ENCODE measurements at places on chromosomes 13 and 19. TPM values are rescaled to one million over a fixed set of nuclear protein-coding genes. Genes with fewer than 3 reads are reported as not detected.

DNA sequence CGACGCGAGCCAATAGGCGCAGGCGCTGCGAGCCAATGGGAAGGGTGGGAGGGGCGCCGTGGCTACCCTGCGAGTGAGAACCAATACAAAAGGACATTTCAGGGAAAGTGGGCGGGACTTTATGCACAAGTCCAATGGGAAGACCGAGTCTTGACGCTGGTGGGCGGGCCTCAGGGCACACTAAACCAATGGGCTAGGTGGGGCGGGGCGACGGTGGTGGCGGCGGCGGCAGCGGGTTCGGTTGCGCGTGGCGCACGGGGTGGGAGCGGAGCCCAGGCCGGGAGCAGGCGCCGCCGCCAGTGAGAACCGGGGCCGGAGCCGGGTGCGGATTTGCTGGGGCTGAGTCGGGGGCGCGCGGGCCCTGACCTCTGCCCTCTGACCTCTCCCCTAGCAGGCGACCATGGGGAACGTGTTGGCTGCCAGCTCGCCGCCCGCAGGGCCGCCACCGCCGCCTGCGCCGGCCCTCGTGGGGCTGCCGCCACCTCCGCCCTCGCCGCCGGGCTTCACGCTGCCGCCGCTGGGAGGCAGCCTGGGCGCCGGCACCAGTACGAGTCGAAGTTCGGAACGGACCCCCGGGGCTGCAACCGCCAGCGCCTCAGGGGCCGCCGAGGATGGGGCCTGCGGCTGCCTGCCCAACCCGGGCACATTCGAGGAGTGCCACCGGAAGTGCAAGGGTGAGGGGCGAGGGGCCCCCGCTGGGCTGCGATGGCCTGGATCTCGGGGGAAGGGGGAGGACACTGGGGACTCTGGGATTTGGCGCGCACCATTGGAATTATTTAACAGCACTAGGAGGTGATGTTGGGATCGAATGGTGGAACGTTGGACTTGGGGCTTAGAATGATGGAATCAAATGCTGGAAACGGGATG lies at the start of gene TOMM40:
TSS of gene TOMM40 (plus strand) at position 239 of the 867 bp plus-strand sequence. CDS start at position 401, 162 bp downstream.
- peak; percentile 36 for DNase-seq

DNA sequence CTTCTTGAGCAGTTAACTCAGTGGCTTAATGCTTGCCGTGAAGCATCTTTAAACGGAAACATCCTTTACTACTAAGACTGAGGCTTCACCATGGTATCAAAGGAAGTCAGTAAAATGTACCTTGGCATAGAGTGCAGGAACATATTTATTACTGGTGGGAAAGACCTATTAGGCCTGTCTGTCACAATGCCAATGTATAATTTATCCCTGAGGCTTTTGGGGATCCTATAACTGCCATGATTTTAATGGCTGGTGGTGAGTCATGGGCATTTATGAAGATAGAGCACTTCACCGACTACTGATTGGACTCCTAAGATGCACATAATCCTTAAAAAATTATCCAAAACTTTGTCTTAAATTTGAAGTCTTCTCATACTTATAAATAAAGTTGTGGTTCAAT lies 79.6 kb downstream of the FGF14 start:
- DNase-seq, result no peak

The CCNE1 gene
- polyA plus RNA-seq, result 3.5 TPM

DNA sequence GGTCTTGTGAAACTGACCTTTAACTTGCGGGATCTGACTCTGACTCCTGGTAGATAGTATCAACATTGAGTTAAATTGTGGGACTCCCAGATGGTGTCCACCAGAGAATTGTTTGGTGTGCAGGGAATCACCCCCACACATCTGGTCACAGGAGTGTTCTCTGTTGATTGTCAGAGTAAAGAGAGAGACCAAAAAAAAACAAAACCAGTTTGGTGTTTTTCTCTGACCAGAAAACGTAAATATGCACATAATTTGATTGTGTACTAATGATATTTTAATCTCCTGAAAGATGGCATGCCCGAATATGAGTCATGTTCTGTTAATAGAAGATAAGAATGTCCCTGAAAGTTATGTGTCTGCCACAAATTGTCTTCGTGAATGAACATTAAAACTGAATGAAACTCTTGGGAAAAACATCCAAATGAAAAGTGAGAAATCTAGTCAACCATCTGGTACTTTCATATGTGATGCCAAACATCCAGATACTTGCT lies 118.5 kb upstream of the GPC6 start:
- no peak for DNase-seq

DNA sequence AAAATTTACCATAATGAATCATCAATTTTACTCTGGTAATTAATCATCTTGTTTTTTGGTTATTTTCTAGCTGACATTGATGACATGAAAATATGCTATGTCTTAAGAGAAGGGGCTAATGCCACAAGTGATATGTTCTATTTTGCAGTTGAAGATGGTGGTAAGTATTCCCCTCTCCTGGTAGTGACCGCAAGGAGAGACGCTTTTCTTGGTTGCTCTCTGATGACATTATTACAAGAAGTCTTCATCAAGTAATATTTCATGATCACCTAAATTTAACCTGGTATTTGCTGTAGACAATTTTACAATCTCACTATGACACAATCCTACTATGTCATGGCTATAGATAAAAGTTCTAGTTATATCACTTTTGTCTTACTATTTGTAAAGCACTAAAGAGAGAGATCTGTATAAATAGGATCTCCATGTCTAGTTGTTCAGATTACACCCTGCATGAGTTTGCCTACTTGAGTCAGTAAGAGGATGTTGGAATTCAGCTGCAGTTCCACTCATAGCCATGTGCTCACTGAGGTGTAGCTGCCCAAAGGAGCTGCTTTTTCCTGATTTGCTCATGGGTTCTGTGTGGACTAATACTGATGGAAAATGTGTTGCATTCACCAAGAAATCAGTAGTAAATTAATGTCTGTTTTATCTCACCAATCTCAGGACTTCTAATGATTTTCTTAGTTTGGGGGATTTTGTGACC lies 10.9 kb downstream of the FREM2 start:
- DNase-seq, result no peak

The REXO1 gene
- 31.8 TPM for polyA plus RNA-seq

DNA sequence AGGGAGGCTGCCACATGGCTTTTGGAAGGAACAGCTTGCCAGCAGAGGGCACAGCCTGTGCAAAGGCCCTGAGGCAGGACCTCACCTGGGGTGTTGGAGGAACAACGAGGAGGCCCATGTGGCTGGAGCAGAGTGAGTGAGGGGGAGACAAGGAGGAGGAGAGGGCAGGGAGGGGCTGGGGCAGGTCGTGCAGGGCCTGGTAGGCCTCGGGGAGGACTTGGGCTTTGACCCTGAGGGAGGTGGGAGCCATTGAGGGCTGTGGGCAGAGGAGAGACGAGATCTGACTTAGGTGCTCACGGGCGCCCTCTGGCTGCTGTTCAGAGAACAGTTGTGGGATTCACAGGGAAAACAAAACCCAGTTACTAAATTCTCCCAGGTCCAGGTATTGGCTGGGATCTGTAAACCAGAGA lies 25.2 kb downstream of the ZNRF4 start:
- DNase-seq, result peak; percentile 12

Measured in small intestine (tissue), 16 donors.